Suppressor macrophage (primary cell): ENCODE measurements at places on chromosomes 16 and 17.

DNA sequence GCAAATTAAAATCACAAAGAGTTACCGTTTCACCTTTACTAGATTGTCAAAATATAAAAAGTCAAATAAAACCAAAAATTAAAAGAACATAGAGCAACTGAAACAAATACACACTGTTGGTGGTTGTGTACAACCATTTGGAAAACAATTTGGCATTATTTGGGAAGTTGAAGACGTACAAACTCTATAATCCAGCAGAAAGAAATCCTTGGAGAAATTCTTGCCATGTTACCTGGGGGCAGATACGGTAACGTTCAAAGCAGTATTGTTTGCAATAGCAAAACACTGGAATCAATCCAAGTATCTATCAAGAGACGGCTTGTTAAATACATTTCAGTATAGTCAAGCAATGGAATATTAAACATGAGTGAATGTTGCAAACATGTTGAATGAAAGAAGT is 56.7 kb downstream of the TBX4 start:
- DNase-seq, result no peak

- peak; percentile 90 for DNase-seq
These were observed 18.5 kb upstream of the ALDH3A1 start for GRCh38 chr17:19766421-19767270.

DNA sequence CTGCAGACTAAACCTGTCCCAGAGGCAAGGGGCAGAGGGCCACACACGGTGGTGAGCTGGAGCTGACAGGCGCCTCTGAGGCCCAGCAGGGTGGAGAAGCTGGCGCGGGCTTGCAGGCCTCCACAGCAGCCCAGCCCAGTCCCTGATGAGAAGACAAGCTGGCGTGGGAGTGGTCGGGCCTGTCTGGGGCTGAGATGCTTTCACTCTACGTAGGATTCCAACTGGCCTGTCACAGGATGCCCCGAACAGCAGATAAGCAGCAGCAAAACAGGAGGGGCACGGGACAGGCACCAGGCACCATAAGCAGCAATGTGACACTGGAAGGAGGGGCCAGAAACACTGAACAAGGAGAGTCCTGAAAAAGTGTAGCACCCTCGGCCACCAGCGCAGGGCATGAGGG is 40.1 kb downstream of the PEMT start:
- no peak for DNase-seq

DNA sequence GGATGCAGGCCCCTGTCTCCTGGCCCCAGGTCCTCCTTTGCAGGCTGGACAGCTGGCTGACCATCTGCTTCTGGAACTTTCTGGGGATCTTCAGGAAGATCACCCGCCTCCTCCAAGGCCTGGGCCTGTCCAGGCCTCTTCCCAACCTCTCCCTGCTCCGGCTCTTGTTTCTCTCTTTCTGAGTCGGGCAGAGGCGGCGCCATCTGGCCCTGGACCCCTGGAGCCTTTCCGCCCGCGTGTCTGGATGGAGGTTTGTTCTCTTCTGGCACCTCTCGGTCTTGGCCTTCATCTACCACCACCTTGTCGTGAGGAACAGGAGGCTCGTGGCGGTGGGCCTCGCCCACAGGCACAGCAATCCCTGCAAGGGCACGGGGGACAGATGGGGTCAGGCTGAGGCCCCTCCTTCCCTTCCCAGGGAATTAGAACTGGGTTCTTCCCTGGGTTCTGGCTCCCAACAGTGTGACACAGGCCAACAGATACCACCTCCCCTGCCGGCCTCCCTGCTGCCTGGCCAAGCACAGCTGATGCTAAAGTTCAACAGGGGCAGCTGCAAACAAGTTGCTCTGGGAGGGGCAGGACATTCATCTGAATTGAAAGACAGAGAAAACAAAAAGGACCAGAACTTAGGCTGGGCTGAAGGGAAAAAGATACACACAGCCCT is 13.3 kb downstream of the NDUFAF8 start:
- no peak for DNase-seq

- DNase-seq, result peak; percentile 59
These were observed 319.8 kb downstream of the SEC14L1 start for GRCh38 chr17:77460514-77461046.

DNA sequence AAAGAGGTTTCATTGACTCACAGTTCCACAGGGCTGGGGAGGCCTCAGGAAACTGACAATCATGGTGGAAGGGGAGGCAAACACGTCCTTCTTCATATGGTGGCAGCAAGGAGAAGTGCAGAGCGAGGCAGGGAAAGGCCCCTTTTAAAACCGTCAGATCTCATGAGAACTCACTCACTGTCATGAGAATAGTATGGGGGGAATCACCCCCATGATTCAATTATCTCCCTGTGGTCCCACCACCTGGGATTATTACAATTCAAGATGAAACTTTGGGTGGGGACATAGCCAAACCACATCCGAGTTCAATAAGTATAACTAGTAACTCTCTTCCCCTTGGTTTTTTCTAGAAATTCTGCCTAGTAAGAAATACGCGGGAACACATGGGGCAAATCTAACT is 94.9 kb downstream of the AXIN2 start:
- DNase-seq, result no peak

DNA sequence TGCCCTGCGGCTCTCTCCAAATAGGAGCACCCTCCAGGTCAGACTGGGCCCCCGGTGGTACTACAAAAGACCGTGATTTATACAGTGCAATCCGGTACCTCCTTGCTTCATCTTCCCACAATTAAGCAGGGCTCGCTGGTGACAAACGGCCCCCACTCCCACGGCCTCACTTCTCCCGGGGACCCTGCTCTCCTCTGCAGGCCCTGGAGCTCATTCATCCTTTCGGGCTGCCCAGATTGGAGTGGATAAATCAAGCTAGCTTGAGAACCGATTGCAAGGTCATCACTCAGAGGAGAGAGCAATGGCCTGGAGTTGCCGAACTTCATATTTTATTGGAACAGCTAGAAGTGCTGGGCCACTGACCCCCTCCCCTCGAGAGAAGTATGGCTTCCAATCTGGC is 193.5 kb upstream of the IRX6 start:
- DNase-seq, result no peak

DNA sequence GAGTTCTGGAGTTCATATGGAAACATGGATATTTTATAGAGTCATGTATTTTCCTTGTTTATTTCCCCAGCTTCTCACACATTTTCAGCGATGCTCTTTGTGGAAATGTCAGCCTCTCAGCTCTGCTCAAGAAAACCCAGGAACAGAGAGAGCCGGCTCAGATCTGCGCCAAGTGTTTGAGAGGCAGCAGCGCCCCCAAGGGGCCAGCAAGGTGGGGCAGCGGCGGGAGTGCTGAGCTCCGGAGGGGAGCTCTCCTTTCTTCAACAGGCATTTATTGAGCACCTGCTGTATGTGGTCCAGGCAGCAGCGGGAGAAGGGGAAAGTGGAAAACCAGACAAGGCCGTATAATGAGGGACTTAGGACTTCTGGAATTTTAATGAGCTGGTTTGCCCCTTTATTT is 421.1 kb upstream of the C16orf82 start:
- no peak for DNase-seq

DNA sequence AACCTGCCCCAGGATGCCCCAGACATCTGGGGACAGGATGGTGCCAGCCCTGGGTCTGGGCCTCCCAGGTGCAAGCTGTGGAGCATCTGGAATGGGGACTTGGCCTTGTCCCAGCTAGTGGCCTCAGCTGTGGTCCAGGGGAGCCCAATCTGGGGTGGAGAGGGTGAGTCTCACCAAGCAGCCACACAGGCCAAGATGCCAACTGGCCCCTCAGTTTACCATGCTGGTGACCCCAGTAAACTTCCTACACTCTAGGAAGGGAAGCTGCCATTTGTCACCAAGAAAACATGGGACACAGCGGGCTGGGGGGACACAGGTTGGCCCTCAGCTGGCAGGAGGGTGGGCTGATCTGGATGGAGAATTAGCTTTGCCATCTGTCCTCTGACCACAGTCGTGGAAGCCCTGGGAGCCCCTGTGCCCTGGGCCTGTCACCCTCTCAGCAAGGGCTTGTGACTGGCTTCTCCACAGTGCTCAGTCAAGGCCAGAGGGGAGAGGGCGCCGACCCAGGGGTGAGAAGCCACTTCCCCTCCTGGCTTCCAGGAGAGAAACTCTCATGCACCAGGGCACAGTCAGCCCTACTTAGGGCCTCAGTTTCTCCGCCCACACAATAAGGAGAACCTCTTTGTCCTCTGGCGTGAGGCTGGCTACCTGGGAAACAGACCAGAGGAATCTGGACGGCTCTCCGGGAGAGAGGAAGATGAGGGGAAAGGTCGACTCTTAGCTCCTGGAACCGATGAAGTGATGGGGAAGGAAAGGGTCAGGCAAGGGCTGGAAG is 126.4 kb upstream of the SMURF2 start:
- DNase-seq, result no peak

- no peak for DNase-seq
These were observed 18.6 kb downstream of the RNF43 start for GRCh38 chr17:58398574-58399266.

DNA sequence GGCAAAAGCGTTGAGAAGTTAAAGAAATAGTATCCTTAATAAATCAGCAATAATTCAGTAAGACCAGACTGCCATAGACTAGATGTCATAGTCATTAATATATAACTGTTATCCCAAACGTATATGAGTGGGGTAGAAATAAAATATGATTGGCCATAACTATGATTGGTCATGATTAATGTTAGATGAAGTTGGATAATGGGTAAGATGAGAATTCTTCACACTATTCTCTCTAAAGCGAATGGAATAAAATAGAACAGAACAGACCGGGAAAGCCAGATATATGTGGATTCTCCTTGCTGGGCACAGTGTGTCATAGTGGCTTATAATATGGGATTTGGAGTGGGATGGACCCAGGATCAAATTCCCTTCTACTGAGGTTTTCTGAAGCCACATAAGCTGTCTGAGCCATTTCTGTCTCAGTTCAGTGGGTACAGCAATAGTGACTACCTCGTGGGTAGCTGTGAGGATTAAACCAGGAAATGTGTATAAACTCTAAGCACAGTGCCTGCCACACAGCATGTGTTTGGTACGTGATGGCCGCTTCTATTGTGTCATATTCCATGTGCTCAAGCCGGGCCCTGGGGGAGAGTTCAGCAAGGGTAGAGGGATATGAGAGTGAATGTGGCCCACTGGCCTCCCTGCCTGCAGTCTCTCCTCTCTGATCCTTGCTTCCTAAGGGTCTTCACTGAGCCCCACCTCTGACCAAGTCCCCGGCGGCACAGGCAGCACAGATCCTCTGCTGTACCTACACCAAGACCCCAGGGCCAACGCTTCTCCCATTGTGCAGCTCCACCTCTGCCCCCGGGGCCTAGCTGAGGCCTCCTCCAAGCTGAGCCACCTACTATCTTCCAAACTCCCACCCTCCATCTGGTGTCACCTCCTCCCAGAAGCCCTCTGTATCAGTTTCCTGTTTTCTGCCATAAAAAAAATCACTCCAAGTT is 3.7 kb downstream of the CETP start:
- DNase-seq, result peak; percentile 65

DNA sequence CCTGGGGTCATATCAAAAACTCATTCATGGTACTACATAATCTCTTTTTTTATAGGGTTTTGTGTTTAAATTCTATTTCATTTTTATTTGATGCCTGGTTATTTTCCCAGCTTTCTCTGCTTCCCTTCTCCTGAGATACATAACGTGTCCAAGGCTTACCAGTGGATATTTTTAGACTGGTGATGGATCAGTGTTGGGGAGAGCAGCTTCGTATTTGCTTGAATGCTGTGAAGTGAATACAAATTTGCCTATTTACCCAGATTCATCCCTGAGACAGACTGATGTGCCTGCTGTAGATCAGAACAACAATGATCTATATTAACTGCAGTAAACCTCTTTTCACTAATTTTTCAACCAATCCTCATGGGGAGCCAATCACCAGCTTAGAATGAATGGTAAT is 43.2 kb upstream of the FOXJ1 start:
- no peak for DNase-seq

DNA sequence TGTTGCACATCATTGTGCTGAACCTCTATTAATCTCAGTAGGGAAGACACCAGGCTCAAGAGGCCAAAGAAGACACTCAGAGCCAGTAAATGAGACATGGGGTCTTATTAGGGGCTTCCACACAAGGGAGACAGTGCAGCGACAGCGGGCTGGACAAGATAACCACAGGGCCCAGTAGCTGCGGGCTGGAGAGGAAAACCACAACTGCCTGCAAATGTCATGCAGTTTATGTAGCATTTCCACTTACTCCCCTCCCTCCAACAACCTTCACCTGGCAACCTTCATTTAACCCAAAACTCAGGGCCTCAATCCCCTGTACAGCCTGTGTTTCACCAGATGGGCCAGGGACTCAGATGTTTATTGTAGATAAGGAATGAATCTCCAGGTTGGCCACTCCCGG is 185.6 kb downstream of the UTP18 start:
- no peak for DNase-seq

DNA sequence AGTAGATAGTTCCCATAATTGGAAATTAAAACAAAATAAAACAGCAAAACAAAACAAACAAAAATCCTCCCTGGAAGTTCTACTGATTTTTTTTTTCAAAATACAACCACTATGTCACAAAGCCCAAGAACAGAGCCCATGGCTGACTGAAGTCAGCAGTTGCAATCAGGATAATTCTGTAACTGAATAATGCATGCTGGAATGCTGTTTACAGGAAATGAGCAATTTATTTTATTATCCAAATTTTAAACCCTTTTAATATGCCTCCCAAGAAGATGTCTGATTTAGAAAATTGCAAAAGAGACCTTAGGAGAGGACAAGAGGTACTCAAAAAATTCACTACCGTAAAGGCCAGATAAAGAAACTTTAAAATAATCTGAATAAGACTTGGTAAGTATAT is 578.2 kb downstream of the TOX3 start:
- no peak for DNase-seq

DNA sequence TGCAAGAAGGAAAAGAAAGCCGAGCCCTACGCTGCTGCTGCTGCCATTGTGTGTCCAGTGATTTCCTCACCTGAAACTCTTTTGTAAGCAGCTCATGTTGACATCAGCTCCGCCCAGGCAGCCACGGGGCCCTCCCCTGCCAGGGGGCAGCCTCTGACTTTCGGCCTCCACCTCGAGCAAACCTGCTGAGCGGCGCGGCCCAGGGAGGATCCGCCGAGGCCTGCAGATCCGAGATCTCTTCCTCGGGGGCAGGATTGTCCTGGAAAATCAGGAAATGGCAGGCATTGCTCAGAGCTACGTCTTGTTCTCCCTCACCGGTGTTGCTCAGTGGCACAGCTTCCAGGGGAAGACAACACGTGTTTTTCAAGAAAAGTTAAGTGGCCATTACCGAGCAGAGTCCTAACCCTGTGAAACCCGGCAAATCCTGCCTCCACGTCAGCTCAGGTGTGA is 35.6 kb upstream of the ZNF750 start:
- DNase-seq, result no peak

DNA sequence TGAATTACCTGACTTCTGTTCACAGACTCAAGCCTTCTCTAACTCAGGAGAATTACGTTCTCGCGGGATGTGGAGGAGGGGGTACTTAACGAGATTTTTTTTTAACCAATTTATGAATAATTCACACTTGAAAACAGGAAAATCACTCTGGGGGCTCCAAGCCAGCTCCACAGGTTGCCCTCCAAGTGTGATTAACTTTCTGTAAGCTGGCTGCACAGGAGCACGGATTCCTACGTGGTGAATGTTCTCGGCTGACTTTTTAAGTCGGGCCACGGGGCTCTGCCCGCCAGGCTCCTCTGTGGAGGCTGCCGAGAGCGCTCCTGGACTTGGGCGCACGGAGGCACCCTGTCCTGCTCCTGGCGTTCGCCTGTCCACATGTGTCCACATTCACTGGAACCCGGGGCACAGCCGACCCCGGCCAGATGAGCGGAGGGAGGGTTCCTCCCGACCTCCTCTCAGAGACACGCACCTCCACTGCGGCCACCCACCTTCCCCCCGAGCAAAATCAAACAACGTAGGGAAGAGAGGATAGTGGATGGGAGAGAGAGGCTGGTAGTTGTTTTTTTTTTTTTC is 147.1 kb upstream of the CHMP6 start:
- no peak for DNase-seq

- no peak for DNase-seq
These were observed 422.8 kb downstream of the RBFOX1 start for GRCh38 chr16:7755347-7755882.
